ENCODE measurements at places on chromosomes 6 and 20.

DNA sequence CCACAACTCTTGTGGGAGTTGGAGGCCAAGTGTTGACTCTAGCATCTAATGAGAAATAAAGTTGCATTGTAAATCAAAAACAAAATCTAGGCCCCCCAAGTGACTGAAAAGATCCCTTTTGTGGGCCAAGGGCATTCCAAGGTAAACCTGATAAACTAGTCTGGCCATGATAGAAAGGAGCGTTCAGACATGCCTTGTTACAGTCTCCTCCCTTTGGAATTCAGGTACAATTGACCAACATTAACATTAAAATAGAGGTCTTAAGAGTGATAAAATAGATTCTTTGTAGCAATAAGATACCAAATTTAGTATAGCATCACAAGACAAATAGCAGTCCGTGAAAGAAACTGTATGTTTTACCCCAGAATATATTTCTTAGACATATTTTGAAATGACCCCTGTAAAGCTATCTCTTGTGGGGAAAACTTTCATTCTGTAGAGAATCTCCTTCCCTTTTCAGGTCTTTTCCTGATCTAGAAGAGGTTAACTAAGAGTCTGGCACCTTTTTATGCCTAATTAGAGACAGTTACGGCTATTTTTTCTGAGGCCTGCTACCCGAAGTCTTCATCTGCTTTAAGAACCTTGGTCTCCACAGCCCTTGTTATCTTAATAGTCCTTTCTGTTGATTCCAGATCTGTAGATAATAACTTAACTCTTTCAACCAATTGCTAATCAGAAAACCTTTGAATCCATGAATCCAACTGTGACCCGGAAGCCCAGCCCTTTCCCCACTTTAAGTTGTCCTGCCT lies 495.4 kb upstream of the MMS22L start:
- DNase-seq, result no peak

DNA sequence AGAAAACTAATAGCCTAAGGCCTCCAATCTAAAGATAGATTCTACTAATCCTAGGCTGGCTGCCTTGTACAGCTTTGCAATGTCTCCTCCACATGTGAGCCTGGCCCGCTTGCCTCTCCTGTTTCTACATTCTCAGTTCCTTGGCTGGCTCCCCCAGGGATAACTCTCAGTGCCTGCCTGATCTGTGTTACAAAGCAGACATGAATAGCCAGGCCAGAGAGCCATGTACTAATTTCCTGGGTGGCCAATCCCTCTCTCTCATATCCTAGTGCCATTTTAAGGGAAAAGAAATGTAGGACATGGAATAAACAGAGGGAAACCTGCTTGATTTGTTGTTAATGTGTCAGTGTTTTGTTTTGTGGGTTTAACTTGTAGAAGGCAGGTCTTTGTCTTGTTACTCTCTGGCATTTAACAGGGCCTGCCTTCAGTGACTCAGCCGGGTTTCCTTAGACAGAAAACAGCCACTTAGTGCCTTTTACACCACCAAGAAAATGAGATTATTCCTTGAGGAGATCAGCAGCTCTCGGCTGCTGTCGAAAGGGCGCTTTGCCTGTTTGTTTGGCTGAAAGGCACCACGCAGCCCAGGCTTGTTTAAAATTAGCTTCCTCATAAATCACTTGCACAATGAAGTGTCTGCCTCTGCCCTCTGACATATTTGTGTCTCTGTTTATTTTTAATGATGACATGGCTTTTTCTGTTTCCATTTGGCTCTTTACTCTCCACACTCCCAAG lies 702.7 kb downstream of the MAFB start:
- DNase-seq, result no peak

GRCh38 chr6:134637282-134637681 lies 312.6 kb downstream of the ALDH8A1 start:
- DNase-seq, result no peak

- DNase-seq, result no peak
These were observed 10.9 kb upstream of the SOX4 start for GRCh38 chr6:21582651-21583050.

DNA sequence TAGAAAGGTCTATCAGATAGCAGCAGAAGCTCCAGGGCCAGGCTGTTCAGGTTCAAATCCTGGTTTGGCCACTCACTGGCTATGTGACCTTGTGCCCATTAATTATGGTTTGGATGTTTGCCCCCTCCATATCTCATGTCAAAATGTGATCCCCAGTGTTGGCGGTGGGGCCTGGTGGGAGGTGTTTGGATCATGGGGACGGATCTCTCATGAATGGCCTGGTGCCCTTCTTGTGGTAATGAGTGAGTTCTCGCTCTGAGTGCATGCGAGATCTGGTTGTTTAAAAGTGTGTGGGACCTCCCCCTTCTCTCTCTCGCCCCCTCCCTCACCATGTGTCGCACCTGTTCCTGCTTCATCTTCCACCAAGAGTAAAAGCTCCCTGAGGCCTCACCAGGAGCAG lies 240.9 kb downstream of the LRFN2 start:
- DNase-seq, result no peak

DNA sequence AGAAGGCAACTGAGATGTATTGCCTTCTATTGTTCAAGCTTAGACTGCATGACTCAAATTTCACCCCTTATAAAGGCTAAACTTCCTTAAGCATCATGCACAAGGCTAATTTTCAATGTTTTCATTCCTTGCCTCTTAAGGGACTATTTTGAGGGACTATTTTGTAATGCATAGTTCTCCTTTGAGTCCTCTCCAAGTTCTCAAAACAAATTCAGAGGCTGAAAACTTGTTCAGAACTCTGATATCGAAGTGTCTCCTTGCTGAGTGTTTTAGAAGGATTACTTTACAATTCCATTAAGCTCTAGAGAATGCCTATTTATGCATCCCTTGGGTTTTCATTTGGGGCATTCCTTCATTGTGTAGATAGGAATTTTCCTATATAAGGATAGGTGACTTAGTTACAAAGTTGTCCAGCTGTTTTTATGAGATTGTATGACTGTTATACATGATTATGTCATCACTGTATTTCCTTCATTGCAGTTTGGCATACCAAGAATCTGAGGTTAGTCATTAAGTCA lies 41.7 kb downstream of the COL19A1 start:
- no peak for DNase-seq

- no peak for DNase-seq
These were observed 103.8 kb downstream of the KHDC1L start for GRCh38 chr6:73121421-73121993.

- no peak for DNase-seq
These were observed 71.5 kb downstream of the RPP40 start for GRCh38 chr6:4932228-4932903.

GRCh38 chr20:35597186-35597585 lies 18.4 kb upstream of the SPAG4 start:
- DNase-seq, result no peak

DNA sequence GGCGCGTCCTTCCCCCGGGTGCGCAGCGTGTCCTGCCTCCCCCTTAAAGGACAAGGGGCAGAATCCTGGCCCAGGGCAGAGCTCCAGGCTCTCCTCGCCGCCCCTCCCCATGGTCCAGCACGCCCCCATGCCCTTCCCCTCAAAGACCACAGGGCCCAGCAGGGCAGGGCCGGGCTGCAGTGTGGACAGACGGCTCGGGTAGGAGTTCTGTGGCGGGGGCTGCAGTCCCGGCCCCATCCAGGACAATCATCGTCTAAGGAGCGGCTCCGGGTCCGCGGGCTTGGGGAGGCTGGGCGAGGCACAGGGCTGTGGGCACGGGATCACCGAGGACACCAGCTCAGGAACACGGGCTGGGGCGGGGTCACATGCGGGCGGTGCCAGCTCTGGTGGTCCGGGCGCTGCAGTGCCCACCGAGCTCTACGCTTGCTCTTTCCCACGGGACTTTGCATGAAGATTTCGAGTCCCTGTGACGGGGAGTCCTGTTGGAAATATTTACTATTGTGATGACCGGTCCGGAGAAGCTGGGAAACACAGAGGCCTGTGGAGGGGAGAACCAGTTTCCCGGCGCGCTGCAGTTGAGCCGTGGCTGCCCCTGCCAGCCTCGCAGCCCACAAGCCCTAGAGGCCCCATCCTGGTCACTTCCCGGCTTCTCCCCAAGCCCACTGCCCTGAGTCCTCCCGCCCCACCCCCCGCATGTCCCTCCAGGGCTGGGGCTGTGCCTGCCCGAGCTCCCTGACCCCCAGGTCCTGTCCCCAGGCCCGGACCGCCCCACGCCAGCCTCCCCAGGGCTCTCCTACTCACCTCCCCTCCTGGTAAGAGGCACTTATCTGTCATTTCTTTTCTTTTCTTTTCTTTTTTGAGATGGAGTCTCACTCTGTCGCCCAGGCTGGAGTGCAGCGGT lies 20.6 kb downstream of the SLC17A9 start:
- no peak for DNase-seq

DNA sequence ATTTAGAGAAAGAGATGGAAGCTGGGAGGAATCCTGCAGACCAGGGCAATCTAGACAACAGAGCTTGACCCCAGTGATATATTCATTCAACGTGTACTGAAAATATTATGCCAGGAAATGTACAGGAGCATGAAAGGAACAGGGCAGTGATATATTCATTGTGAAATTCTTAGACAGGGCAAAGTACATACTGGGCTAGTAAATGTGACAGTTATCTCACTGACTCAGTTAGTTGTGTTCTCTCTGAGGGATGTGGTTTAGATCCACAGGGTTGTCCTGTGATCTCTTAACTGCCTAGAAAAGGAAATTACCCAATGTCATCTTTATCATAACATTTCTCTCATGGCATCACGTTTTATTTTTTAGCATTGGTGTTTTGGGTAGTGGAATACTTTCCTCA lies 891.3 kb downstream of the EYS start:
- no peak for DNase-seq

- DNase-seq, result no peak
These were observed 7.5 kb upstream of the PHACTR1 start for GRCh38 chr6:12709116-12709515.

GRCh38 chr20:62636446-62636845 lies 5.9 kb upstream of the SLCO4A1 start:
- no peak for DNase-seq

- no peak for DNase-seq
These were observed 1.3 kb downstream of the RTEL1 start for GRCh38 chr20:63659370-63659769.

DNA sequence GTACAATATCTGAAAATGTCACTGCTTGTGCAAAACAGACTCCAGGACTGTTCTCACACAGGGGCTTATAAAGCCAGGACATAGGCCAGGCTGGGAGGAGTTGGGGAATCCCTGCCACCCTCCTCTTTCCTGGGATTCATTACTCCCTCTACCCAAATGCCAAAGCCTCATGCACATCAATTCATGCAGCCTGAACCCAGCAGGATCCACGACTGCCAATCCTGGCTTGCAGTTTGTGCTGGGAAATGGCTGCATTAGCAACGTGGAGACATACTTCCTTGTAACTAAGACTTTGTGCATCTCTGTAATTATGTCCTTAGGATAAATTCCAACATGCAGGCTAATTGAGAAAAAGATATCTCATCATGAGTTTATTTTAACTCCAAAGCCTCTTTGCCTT lies 143.8 kb downstream of the SYCP2 start:
- no peak for DNase-seq

DNA sequence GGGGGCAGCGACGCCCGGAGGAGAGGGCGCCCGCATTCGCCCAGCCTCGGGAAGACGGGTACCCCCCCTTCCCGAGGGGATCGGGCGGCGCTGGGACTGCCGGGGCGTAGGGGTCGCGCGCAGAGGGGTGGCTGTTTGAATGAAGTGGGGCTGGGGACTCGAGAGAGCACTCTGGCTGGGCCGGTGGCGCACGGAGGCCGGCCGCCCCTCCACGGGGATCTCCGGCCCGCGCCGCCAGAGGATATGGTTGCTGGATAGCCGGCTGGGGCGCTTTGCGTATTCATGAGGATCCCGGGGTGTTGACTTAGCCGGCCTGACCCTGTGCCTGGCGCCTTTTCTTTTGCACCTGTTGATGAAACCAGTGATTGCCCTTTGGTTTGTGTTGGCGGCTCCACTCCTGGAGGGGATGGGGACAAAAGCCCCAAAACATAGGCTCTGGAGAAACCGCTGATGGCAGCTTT lies 469 bp downstream of the SYNJ2 start:
- no peak for DNase-seq

DNA sequence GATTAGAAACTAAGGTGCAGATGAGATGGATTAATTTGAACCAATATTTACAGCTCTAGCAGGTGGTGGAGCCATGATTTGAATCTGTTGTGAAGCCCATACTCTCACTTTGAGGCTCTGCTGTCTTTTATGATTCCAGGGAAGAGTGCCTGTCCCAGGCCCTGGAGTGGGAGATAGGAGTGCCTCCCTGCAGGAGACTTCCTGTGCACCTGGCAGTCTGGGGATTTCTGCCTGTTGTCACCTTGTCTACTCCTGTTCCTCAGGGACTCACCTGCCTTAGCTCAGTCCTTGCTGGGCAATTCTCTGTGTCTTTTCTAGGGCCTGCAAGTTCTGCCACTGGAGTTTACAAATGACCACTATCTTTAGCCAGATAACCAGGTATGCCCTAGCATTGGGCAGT lies 46.3 kb downstream of the SCAND1 start:
- DNase-seq, result no peak

DNA sequence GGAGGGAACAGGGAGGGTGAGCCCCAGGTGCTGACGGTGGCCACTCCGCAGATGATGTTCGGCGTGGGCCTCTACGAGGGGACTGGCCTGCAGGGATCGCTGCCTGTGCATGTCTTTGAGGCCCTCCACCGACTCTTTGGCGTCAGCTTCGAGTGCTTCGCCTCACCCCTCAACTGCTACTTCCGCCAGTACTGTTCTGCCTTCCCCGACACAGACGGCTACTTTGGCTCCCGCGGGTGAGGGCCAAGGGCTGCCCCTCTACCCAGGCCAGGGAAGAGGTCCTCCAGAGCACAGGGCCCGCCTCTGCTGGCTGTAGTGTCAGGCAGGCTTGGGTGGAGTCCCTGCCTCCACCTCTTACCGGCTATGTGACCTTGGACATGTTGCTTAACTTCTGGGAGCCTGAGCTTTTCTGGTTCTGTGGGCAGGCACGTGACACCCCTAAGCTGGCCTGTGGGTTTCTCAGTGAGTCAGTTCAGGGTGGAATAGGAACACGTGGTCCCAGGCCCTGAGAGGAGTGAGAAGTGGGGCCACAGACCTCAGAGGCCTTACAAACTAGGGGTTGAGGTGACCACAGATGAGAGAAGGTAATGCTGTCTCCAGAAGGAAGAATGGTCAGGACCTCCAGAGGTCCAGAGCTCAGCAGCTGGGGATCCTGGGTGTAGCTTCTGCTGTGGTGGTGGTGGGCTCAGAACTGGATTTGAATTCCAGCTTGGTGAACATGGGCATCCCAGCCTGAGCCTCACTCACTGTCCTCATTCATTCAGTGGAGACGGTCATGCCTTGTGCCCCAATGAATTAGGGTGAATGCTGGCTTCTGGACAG lies 11.9 kb downstream of the PCIF1 start:
- DNase-seq, result no peak

Measured in hematopoietic multipotent progenitor cell (in vitro differentiated cells).